Daoy (cell line): ENCODE measurements at places on chromosomes 2 and 18. TPM values are rescaled to one million over a fixed set of nuclear protein-coding genes. Genes with fewer than 3 reads are reported as not detected.

ALK gene
- 0.03 and 0.11 TPM in 2 replicates for total RNA-seq

CKAP2L gene
- total RNA-seq: 25.5 and 31.7 TPM in 2 replicates

SERPINB4 gene
- not detected in 2 replicates for total RNA-seq

CYRIA gene
- total RNA-seq: 0.48 and 0.80 TPM in 2 replicates

UBE2F gene
- total RNA-seq: 73.9 and 87.1 TPM in 2 replicates

CHRNG gene
- total RNA-seq: not detected in 2 replicates

PLGLB1 gene
- 0.29 and 1.3 TPM in 2 replicates for total RNA-seq

MAPRE2 gene
- 12.7 and 14.6 TPM in 2 replicates for total RNA-seq

NYAP2 gene
- total RNA-seq: not detected in 2 replicates

PRLH gene
- not detected in 2 replicates for total RNA-seq

MOGAT1 gene
- total RNA-seq: not detected in 2 replicates

KYNU gene
- total RNA-seq: 11.7 and 16.9 TPM in 2 replicates

KCNE4 gene
- 0.77 and 2.0 TPM in 2 replicates for total RNA-seq

SPATA3 gene
- not detected in 2 replicates for total RNA-seq

TMX3 gene
- 39.6 and 43.4 TPM in 2 replicates for total RNA-seq
